ENCODE measurements at places on chromosomes 6 and 20.

DNA sequence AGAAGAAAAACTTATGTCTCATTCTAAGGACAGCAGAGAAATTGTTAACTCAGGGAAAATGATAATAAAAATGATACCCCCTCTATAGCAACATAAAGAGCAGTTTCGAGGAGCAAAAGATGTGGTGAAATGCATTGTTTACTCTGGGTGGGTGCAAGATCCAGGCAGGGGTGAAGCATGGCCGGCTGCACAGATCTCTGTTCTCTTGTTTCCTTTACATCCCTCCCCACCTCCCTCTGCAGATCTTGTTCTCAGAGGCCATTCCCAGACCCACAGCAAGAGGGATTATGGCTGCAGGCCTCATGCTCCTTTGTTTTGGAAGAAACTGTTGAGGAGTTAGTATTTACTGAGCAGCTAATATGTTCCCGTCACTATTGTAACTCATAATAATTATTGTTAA lies 1.8 kb downstream of the BTN3A1 start:
- no peak for DNase-seq

- DNase-seq: no peak
These were observed 116.3 kb upstream of the EMILIN3 start for GRCh38 chr20:41482647-41483552.

DNA sequence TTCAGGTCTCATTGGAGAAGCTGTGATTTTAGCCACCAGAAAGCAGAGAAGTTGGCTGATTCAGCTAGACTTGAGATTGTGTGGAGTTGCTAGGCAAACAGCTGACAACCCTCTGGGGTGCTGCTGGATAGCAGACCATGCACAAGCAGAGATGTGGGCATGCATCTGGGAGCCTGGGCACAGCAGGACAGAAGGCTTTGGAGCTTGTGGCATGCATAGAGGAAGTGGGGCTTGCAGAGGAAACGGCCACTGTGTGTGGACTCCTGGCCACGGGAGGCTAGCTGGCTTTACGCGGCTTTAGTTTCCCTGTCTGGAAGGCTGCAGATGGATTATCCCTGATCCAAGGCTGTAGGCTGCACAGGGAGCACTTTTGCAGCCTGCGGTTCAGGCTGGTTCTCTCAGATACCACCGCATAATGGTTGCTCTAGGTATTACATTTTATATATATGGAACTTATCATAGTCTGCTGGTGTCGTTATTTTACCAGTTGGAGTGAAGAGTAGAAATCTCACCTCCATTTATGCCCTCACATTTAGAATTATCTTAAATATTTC lies 10.4 kb downstream of the ZNF831 start:
- no peak for DNase-seq

GRCh38 chr6:161486361-161487216 lies 212.7 kb upstream of the AGPAT4 start:
- no peak for DNase-seq
